Forelimb muscle (tissue), 1 donor: ENCODE measurements at places on chromosomes 3 and 15.

DNA sequence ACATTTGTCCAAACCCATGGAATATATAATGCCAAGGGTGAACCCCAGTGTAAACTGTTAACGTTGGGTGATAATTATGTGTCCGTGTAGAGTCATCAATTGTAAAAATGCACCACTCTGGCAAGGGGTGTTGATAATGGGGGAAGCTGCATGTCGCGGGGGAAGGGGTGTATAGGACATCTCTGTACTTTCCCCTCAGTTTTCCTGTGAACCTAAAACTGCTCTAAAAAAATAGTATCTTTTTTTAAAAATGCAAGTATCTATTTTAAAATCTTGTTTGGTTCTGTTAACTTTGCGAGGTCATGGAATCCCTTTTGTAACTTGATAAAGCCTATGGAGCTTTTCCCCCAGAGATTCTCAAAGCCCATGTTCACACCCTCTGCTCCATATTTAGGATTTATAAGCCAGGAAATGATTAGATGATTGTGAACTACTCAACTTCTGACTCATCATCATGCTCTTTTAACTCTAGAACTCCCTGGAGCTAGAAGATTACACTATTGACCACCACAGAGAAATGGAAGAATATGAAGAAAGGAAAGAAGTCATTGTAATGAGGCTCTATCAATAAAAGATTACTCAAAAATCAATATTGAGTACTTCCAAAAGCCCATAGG is 56.1 kb upstream of the C3orf49 start:
- no peak for DNase-seq

DNA sequence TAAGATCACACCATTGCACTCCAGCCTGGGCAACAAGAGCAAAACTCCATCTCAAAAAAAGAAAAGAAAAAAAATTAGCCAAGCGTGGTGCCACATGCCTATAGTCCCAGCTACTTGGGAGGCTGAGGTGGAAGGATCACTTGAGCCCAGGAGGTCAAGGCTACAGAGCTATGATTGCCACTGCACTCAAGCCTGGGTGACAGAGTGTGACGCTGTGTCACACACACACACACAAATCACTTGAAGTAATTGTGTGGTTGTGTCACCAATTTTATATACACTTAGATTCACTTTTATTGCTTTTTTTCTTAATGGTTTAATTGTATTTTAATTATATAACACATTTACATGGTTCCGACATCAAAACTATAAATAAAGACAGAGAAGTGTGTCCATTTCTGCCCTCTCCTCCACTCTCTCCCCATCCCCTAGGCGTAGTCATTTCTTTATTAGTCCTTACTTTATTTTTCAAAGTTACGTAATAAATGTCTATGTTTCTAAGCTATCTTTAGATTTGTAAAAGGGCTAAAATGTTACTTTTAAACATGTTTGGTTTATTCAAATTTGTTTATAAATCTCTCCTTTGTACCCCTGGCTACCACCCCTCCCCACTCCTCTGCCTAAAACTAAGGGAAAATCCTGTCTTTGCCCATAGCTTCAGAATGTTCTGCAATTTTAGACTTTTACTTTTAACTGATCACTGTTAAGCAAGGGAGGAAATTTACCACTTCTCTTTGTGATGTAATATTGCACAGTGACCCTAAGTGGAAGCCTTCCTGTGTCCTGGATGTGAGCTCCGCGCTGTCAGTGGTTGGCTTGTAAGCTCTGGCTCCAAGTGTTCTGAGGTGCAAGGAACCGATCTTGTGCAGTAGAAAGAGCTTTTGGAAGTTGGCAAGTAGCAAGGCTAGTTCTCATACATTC is 10.8 kb upstream of the VILL start:
- DNase-seq = no peak

DNA sequence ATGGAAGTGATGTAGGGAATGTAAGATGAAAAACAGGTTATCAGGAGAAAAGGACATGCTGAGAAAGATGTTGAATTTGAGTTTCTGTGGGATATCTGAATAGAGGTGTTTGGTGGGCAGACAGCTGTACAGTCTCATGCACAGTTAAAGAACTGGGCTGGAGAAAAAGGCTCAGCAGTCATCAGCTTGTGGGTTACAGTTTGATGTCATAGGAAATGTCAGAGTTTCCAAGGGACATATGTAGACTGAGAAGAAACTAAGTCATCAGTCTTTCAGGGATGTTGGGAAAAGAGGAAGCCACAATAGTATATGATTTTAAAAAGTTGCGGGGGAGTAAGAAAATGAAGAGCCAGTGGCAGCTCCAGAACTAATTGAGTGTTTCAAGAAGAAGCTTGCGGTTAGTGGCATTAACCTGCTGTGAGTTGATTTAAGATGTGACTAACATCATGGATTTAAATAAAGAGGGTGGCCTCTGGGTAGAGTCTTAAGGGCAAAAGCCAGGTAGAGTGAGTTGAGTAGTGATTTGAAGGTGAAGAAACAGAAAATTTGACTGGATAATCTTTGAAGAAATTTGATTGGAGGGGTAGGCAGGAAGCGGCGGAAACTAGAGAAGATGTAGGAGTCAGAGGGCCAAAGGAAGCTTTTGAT is 24.6 kb downstream of the GORASP1 start:
- DNase-seq = no peak

GRCh38 chr3:100402891-100403290 is 1.6 kb downstream of the LNP1 start:
- DNase-seq = no peak

DNA sequence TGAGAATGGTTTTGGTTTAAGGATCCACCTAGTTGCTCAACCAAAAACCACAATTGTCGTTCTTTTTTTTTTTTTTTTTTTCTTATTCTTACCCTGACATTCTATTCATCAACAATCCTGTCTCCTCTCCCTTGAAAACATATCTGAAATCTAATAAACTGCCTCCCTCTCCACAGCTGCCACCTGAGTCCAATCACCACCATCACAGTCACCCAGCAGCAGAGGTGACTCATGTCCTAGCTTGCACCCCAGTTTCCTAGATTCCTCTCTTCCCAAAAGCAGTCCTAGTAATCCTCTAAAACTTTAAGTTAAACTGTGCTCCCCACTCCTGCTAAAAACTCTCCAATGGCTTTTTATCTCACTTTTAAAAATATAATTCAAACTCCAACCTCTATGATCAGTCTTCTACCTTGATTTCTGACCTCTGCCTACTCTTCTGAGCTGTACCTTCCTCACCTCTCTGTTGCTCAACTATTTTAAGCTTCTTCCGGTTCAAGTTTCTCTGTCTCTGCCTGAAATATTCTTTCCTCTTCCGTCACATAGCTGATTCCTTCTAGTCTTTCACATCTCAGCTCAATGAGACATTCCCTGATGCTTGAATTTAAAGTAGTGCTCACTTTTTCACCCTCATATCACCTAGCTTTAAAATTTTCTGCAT is 33.7 kb upstream of the RBMS3 start:
- no peak for DNase-seq

GRCh38 chr3:171676601-171677175 is 133.6 kb downstream of the PLD1 start:
- DNase-seq = no peak

DNA sequence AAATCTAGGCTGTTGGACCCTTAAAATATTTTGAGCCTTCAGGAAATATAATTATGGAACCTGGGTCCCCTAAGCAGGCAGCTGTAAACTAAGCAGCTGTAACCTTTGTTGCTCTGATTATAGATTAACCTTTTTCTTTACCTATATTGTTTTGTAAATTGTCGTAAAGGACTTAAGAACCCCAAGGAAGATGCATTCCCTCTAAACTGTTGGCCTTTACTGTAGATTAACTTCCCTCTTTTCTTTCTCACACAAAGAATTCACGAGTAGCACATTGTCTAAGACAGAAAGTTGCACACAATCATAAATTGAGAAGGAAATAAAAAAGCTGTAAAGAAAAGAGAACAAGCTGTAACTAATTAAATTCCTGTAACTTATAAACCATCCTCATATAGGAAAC is 877.3 kb downstream of the ROBO2 start:
- DNase-seq = no peak

DNA sequence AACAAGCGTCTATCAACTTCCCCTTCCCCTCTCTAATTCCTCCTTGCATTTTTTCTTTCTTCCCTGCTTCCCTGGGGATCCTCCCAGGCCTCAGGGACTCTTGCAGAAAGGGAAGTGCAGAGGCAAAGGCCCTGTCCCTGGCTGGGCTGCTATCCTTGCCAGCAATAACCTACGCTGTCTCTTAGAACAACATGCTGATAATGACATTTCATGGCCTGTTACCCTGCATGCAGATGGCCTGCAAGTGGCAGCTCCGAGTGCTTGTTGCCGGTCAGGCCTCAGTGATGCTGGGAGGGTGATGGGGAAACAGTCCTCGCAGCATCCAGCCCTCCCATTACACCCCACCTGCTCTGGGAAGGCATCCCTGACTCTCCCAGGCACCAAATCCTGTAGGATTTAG is 167.6 kb downstream of the RAB11A start:
- DNase-seq = no peak

GRCh38 chr15:77599357-77599756 is 33.4 kb downstream of the LINGO1 start:
- no peak for DNase-seq

- no peak for DNase-seq
These were observed 21.1 kb upstream of the SKOR1 start for GRCh38 chr15:67803996-67804843.

GRCh38 chr15:25804451-25804850 is 58.7 kb downstream of the ATP10A start:
- no peak for DNase-seq

- DNase-seq = no peak
These were observed 697.1 kb downstream of the NLGN1 start for GRCh38 chr3:174094669-174095068.

GRCh38 chr3:114217266-114217665 is 20.1 kb downstream of the ZNF80 start:
- DNase-seq = no peak

DNA sequence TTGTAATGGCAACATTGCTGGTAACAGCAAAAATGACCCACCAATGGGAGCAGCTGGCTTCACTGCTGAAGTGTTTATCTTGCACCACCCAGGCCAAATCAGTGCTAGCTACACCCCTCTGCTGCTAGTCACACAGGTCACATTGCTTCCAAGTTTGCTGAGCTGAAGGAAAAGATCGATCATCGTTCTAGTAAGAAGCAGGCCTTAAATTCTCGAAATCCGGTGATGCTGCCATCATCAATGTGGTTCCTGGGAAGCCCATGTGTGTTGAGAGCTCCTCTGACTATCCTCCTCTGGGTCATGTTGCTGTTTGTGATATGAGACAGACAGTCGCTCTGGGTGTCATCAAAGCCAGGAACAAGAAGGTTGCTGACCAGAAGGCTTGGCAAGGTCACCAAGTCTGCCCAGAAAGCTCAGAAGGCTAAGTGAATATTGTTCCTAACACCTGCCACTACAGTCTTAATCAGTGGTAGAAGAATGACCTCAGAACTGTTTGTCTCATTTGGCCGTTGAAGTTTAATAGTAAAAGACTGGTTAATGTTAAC is 21.2 kb downstream of the TM4SF4 start:
- DNase-seq = no peak

GRCh38 chr3:52073490-52073889 is 17.1 kb upstream of the DUSP7 start:
- DNase-seq = no peak

GRCh38 chr3:98732286-98733052 is 30.7 kb upstream of the ST3GAL6 start:
- DNase-seq = no peak

GRCh38 chr15:93027413-93027812 is 61.6 kb downstream of the RGMA start:
- no peak for DNase-seq

DNA sequence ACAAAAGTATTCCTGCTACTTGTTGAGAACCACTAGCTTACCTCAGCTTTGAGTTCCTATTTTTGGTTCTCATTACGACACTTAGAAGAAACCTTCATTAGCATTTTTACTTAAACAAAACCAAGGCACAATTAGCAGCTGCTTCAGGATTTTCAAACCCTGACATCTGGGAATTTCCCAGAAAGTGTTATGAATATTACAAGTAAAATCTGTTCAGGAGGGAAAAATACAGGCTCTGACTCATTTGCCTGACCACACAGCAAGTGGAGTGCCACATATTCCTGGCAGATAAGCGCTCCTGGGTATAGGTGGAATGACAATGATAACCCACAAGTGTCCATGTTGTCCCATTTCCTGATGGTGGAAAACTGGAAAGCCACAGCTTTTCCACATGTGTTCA is 10.3 kb upstream of the RFTN1 start:
- no peak for DNase-seq
